ENCODE measurements at places on chromosomes 13 and 19. TPM values are rescaled to one million over a fixed set of nuclear protein-coding genes. Genes with fewer than 3 reads are reported as not detected.

USP12 gene
- 21.5 TPM for polyA plus RNA-seq

GGACT gene
- 1.5 TPM for polyA plus RNA-seq

CEBPA gene
- polyA plus RNA-seq: 4.4 TPM

- DNase-seq: no peak
Observed at GRCh38 chr13:36918246-36919131, 1.5 kb downstream of the SMAD9 start.

DNA sequence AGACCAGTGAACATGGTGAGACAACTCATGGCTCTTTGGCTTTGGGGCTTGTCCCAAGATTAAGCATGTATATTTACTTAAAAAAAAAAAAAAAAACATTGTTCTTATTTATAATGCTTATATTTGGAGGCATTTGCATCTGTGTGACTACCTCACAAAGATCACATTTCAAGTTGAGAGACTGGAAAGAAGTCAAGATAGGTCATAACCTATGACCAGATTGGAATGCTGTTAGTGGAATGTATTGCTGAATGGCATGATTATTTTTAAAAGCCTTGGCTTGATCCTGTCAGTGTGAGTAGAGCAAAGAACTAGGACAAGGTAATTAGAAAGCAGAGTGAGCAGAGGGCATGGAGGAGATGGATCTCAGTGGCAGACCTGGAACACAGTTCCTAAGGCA, 214.6 kb downstream of the OXGR1 start:
- no peak for DNase-seq

Measured in forelimb muscle (tissue), 1 donor.